ENCODE measurements at places on chromosomes 3 and 15. TPM values are rescaled to one million over a fixed set of nuclear protein-coding genes. Genes with fewer than 3 reads are reported as not detected.

Gene POPDC2
- total RNA-seq, result 0.94 TPM

Gene CNTN4
- total RNA-seq, result 56.9 TPM

Gene NSMCE3
- total RNA-seq, result 12.8 TPM

Gene MYO5A
- total RNA-seq, result 155 TPM

Gene PRSS50
- 0.31 TPM for total RNA-seq

Gene HTD2
- total RNA-seq, result 12.3 TPM

Gene ARHGEF26
- total RNA-seq, result 9.0 TPM

Gene CHRM5
- 0.47 TPM for total RNA-seq

Gene QRICH1
- 113 TPM for total RNA-seq

Data from occipital lobe (tissue), 3 donors.